ENCODE measurements at places on chromosomes 3 and 15.

DNA sequence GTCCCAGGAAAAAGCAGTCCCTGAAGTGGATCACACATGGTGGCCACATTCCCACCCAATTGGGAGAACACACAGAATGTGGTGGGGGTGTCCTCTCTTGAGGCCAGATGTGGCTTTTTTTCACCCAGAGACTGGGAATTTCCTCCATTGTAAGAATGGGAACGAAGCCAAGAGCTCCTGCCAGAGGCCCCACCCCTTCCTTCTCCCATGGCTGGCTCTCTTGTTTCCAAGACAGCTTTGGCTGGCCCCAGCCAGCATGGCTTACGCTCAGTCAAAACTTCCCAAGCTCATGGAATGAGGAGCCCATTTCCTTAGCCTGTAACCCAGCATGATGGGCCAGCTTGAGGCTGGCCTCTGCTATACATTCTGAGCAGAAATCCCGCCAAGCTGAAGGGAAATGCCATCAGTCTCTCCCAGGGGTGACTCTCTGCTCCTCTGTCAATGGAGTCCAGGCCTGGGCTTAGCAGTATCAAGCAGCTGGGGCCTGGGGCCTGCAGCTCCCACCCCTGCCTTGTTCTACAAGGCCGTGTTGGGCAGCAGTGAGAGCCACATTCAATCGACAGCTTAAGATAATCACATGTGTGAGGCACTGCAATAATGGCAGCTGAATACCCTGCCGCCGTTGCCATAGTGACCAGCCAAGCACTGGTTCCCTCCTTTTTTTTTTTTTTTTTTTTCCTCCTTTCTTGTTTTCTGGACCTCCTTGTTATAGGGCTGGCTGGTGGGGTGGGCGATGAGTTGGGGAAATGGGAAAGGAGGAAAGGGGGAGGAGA, 142.4 kb downstream of the EPHB1 start:
- H3K36me3 ChIP-seq, result no peaks in the 10 kb centered on the region
- peaks cover 6% of the 10 kb centered on the region for H3K4me1 ChIP-seq
- no peak overlapping the region for H3K4me3 ChIP-seq
- no peaks in the 10 kb centered on the region for H3K27me3 ChIP-seq
- DNase-seq, result peak; percentile 10

GRCh38 chr3:132549890-132550578, 47.0 kb upstream of the ACKR4 start:
- H3K27me3 ChIP-seq, result no peaks in the 10 kb centered on the region
- H3K4me1 ChIP-seq, result peaks cover 42% of the 10 kb centered on the region
- H3K27ac ChIP-seq, result no peak overlapping the region
- DNase-seq, result no peak

DNA sequence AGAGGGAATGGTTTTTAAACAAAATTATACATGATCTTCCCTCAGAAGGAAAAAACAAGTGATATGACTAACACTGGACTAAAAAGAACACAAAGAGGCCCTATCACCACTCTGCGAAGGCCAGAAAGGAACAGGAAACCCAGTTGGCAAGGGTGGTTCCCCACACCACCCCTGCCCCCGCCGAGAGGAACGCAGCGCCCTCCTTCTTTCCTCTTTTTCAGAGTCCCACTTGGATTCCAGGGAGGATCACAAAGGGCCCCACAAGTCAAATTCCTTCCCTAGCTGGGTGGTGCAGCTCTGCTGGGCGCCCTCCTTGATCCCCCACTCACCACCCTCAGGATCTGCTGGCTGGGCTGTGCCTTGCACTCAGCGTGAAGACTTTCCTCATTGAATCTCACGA, 29.8 kb downstream of the PLA1A start:
- H3K27me3 ChIP-seq, result no peaks in the 10 kb centered on the region
- H3K4me1 ChIP-seq, result peaks cover 23% of the 10 kb centered on the region
- no peak for DNase-seq

DNA sequence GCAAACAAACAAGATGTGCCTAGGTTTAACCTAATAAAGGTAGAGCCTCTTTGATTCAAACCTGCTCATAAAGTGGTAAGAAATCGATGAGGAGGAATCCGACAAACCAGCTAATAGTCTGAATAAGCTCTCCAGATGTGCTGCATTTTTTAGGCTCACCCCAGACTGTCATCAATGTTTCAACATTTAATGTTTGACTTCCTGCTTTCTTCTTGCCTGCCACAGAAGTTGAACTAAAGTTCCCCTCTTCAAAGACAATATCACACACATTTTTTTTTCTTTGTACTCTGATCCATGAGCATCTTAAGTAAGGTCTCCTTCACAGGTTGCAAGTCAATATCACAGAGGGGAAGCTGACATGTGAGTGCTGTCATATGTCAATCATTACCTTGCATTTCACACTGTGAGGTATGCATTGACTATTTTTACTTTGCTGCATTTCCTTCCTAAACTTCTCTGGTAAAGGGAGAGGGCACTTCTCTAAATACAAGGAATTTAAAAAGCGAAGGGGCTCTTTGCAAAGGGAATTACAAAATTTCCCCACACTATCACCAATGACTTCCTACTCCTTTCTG, 172.3 kb upstream of the MCTP2 start:
- DNase-seq, result no peak
- no peak overlapping the region for H3K27ac ChIP-seq
- no peaks in the 10 kb centered on the region for H3K27me3 ChIP-seq
- H3K4me3 ChIP-seq, result no peak overlapping the region
- H3K36me3 ChIP-seq, result no peaks in the 10 kb centered on the region

DNA sequence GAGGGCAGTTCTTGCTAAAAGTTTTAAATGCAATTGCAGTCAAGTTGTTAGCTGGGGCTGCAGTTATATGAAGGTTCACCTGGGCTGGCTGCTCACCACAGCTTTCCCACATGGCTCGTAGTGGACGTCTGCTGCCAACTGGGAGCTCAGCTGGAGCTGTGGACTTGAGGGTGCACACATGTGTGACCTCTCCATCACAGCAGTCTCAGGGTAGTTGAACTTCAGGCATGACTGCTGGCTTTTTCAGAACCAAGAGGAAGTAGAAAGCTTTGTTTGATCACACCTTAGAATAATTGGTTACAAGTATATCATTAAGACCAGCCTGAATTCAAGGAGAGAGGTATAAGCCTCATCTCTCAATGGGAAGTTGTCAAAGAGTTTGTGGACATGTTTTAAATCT, 74.1 kb downstream of the CHL1 start:
- no peaks in the 10 kb centered on the region for H3K4me1 ChIP-seq
- H3K36me3 ChIP-seq, result no peaks in the 10 kb centered on the region
- DNase-seq, result no peak
- no peaks in the 10 kb centered on the region for H3K27me3 ChIP-seq

- H3K4me3 ChIP-seq, result no peak overlapping the region
- no peaks in the 10 kb centered on the region for H3K36me3 ChIP-seq
- DNase-seq, result no peak
- H3K4me1 ChIP-seq, result peaks cover 3% of the 10 kb centered on the region
Observed at GRCh38 chr15:34603095-34603494, 19.6 kb upstream of the GOLGA8B start.

DNA sequence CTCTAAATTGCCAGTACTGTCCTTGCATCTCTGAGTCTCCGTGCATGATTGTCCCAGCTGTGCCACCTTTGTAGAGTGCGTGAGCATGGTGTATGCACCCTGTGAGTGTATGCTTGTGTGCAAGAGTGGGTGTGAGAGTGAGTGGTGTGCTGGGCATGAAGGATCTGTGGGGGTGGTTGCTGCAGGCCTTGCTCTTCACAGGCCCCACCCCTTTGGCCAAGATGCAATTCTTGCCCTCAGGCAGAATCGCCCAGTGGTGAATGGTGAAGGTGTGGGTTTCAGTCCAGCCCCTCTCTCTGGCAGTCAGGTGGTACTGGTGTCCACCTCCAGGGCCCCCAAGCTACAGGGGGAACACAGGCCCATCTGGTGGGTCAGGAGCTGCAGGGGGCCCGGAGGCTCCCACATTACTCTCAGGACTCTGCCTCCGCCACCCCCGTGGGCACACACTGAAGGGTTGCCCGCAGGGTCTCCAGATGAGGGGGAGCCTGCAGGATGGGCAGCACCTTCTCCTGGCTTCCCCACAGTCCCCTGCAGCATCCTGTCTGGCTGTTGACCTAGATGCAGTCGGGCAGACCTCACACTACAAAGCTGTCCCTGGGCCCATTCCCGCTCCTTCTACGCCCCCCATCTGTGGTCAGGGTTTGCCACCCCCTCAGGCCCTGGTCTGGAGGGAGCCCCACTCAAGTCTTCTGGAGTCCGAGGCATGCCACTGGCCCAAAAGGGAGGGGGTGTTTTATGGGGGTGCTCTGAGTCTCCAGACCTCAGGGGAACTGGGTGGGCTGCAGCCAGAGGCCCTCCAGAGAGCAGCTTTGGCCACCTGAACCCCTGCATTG, 8.3 kb upstream of the ROPN1B start:
- DNase-seq, result no peak
- no peaks in the 10 kb centered on the region for H3K36me3 ChIP-seq
- no peak overlapping the region for H3K4me3 ChIP-seq
- no peaks in the 10 kb centered on the region for H3K4me1 ChIP-seq

DNA sequence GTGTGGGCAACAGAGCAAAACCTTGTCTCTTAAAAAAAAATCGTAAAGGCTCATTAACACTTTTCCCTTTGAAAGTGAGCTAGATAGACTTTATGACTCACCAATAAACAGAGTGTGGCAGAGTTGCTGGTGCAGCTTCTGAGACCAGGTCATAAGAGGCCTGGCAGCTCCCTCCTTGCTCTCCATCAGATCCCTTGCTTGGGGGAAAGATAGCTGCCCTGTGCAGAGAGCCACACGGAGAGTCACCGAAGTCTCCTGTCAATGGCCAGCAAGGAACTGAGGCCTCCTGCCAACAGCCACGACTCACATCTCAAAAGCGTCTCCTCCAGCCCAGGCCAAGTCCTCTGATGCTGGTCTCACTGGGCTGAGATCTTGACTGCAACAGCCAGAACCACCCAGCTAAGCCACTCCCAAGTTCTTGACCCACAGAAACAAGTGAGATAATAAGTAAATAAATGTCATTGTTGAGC, 8.7 kb upstream of the GP9 start:
- peaks cover 20% of the 10 kb centered on the region for H3K4me1 ChIP-seq
- no peaks in the 10 kb centered on the region for H3K27me3 ChIP-seq
- H3K36me3 ChIP-seq, result no peaks in the 10 kb centered on the region
- H3K4me3 ChIP-seq, result no peak overlapping the region
- H3K27ac ChIP-seq, result peak overlapping the region; percentile 79
- no peak for DNase-seq

DNA sequence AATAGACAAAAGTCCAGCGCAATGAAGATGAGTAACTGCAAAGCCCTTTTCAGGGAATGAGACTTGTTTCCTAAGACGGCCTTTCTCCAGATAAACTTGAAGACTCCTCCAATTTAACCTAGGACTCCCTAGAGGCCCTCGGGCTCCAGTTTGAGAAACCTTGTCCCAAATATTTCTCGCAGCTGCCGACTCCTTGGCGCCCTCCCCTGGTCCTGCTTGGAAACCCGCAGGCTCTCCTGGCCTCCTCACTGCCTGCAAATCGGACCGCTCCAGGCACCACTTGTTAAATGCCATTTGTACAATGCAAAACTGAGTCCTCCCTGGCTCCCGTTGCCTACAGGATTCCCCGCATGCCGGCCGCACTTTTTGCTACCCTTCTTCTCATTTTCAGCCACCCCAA, 36.8 kb downstream of the MUC4 start:
- no peak overlapping the region for H3K4me3 ChIP-seq
- no peaks in the 10 kb centered on the region for H3K4me1 ChIP-seq
- H3K27ac ChIP-seq, result no peak overlapping the region
- no peaks in the 10 kb centered on the region for H3K27me3 ChIP-seq

DNA sequence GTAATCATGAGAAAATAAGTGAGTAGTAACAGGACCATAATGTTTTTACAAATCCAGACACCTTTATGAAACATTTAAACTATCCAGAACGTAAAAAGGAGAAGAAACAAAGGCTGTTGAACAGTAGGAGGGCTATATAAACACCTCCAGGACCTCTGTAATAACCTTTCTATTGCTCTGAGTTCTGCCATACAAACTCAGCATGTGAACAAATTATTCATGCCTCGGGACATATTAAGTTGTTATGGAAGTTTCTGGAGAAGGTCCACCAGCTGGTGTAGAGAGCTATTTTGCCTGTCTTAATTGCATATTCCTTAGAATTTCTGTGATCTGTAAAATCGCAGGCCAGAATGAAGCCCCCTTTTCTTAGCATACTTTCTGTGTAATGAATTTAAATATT, 256.3 kb downstream of the UBE2E2 start:
- no peak overlapping the region for H3K4me3 ChIP-seq
- peak overlapping the region; percentile 26 for H3K27ac ChIP-seq
- no peaks in the 10 kb centered on the region for H3K36me3 ChIP-seq
- DNase-seq, result no peak

DNA sequence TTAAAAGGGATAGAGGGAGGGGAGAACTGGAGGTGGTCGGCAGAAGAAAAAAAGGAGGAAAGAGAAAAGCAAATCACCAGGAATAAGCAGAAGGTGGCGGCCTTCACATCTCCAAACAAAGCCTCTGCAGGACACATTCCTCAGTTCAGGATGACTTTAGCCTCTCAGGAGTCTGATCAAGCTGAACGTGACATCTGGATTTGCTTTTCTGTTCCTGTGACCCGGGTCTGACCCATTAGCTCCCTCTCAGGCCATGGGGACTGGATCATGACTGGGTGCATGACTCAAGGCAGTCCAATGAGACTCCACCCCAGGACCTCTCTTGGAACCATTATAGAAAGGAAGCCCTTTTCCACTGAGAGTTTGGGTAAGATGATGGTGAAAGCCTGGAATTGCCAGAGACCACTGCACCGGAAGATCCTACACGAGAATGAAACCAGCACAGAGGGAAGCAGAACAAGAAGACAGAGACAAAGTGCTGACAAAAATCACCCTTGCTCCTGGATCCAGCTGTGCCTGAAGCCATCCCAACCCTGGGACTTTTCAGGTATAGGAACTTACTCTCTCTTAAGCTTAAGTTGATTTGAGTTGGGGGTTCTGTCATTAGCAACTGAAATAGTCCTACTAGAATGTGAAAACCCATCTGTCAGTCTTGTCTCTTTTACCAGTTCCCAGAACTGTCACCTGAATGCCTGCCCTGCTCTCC, 45.4 kb upstream of the RAD18 start:
- H3K4me3 ChIP-seq, result no peak overlapping the region
- no peaks in the 10 kb centered on the region for H3K27me3 ChIP-seq
- no peaks in the 10 kb centered on the region for H3K4me1 ChIP-seq
- no peak overlapping the region for H3K27ac ChIP-seq
- no peak for DNase-seq
- H3K36me3 ChIP-seq, result peaks cover 10% of the 10 kb centered on the region

DNA sequence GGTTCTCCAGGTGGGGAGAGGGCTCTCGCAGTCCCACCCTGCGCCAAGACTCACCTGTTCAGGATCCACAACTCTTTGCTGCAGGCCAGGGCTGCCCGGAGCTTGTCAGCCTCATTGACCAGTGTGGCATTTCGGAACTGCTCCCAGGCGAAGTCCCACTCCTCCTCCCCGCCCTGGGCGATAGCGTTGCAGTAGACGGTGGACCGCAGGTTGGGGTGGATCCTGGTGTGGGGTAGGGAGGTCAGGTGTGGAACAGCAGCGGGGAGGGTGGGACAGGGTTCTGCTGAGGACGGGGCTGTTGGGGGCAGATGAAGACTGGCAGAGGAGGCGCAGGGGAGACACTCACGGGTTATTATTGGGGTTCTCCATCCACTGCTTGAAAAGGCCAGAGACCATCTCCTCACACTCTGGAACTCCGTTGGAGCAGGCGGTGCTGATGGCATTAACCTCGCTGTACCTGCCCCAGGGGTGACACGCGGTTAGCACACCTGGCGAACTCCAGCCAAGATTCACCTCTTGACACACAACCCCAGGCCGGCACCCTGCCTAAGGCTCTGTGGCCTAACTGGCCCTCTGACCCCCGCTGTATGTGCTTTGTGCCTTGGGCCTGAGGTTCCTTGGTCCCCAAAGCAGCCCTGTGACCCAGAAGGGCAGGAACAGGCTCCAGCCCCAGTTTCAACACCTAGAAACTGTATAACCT, 16.1 kb downstream of the MESP2 start:
- H3K4me3 ChIP-seq, result no peak overlapping the region
- DNase-seq, result no peak
- H3K36me3 ChIP-seq, result no peaks in the 10 kb centered on the region
- H3K27ac ChIP-seq, result no peak overlapping the region
- H3K27me3 ChIP-seq, result no peaks in the 10 kb centered on the region

All from heart right ventricle (tissue), 16 donors.